ENCODE measurements at places on chromosomes 1 and 21.

- DNase-seq, result no peak
Observed at GRCh38 chr1:230144010-230144614, 77.1 kb downstream of the GALNT2 start.

DNA sequence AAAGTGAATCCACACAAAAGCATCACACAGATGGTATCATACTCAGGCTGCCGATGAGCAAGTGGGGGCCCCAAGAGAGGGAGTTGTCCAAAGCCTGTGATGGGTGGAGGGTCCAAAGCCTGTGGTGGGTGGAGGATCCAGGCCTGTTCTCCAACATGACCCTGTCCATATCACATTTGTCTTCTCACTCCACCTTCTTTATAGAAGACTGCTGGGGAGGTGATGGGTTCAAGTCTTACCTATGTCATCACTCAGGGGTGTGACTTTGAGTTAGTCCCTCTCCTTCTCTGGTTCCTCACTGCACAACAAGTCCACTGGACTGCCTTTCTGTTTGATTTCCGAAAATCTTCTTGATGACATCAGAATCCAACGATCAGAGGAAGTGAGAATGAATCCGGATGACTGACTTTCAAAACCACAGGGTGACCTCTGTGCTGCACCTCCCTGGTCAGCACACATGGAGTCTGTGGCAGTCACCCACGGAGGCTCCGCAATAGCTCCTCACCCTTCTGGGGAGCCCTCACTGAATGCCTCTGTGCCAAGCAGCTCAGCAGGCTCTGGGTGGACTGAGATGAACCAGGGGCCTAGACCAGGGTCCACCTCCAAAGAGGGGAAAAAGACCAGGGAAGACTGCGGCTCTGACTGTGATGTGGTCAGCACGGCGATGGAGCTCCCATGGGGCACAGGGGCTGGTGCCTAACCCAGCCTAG lies 166.8 kb downstream of the HIVEP3 start:
- DNase-seq, result no peak

DNA sequence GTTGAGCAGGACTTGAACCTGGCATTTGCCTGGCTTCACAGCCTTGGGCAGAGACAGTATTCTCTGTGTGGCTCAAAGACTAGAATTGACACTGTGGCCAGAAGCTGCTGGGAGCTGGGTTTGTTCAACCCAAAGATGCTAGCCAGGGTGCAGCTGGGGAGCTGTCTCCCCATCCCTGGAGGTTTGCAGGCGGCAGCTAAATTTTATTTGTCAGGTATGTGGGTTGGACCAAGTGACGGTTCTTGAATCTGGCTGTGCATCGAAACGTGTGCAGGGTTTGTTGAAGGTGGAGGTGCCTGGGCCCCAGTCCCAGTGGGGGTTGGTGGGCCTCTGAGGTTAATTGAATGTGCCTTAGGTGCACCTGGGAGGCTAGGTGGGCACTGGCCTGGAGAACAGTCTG lies 11.8 kb downstream of the WNT4 start:
- DNase-seq, result no peak

DNA sequence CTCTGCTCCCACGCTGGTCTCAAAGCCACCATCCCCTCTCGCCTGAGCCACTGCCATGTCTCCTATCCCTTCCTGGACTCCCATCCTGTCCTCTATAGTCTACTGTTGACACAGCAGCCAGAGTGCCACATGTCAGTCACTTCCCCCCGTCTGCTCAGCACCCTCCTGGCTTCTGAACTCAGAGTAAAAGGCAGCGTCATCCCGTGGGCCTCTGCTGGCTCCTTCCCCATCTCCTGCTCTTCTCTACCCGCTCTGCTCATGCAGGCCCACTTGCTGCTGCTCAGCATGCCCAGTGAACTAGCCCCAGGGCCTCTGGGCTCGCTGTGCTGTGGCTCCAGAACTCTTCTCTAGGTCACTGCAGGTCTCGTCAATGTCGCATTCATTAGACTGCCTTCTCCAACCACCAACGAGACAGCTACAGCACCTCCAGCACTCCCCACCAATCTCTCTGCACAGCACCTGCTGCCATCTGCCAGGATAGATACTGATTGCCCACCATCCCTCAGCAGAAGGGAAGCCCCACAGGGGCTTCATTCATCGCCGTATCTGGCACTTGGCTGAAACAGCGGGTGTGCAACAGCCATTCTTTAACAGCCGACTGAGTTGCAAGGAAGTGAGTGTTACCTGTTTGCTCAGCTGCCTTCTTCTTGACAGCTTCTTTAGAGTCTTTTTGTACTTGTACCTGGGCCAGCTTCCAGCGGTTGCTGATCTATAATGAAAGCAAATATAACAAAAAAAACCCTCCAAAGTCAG lies 11.8 kb upstream of the SRM start:
- no peak for DNase-seq

- DNase-seq, result no peak
Observed at GRCh38 chr1:65011983-65012382, 45.6 kb upstream of the JAK1 start.

DNA sequence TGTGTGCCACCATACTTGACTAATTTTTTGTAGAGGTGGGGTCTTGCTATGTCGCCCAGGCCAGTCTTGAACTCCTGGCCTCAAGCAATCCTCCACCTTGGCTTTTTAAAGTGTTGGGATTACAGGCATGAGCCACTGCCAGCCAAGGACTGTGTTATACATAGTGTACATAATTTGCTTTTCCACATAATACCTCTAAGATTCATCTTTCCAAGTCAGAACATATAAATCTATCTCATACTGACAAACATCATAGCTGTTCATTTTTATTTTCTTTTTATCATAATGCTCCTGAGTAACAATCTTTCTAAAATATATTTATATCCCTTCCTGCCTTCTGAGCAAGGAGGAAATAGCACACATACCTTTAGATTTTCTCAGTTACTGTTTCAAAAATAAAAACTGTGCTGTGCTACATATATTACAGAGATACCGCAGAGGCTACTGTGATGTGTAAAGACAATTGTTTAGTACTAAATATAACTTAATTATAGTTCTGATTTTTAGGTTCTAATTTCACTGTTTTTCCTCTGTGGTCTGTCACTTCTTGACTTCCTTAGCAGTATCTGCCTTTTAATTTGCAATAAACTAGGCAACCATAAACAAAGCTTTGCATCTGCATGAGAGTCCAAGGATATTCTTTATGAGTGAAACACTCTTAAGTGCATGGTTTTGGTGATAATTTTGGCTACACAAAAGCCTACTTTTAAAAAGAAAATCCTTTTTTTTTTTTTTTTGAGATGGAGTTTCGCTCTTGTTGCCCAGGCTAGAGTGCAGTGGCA lies 59.3 kb downstream of the EYA3 start:
- no peak for DNase-seq

GRCh38 chr1:16043950-16044349 lies 368 bp downstream of the CLCNKB start:
- no peak for DNase-seq

- DNase-seq, result no peak
Observed at GRCh38 chr1:158055854-158056253, 62.4 kb downstream of the KIRREL1 start.

GRCh38 chr1:205287767-205288559 lies 33.6 kb downstream of the NUAK2 start:
- no peak for DNase-seq

DNA sequence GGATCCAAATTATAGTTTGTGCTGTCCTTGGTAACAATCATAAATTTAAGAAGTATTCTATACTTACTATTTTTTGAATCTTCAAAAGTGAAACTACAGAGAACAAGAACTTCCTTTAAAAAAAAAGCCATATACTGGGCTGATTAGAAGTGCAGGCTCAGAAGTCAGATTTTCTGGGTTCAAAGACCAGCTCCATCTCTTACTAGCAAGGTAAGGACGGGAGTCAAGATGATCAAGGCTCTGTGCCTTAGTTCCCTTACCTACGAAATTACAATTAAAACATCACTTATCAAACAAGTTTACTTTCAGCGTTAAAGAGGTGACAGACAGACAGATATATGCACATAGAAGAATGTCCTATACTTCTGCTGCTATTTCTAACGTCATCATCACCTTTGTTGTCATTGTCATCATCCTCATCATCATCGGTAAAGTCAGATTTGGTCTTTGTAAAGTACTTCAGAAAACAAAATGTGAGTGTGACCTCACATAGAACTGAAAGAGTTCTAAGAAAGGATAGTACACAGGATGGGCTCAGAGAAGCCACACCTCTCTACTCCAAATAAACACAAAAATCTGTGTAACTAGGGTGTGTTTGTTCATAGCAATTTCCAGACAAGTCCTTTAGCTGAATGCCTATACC lies 178.7 kb downstream of the VAV3 start:
- no peak for DNase-seq

DNA sequence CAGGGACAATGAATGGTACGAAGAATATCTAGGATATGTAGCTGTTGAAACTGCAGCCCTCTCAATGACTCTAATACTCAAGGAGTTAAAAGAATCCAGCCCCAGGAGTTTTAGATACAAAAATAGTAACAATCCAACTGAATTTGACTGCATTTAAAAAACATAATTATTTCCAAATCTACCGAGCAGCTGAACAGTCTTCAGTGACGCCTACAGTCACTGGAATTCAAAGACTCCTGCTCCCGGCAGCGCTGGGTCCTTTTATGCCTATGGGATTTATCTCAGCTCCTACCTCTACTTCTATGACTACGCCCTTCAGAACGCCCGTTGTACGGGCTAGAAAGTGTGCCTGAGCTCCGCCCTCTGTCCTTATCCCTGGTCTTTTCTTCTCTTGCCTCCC lies 55.7 kb downstream of the WARS2 start:
- no peak for DNase-seq

DNA sequence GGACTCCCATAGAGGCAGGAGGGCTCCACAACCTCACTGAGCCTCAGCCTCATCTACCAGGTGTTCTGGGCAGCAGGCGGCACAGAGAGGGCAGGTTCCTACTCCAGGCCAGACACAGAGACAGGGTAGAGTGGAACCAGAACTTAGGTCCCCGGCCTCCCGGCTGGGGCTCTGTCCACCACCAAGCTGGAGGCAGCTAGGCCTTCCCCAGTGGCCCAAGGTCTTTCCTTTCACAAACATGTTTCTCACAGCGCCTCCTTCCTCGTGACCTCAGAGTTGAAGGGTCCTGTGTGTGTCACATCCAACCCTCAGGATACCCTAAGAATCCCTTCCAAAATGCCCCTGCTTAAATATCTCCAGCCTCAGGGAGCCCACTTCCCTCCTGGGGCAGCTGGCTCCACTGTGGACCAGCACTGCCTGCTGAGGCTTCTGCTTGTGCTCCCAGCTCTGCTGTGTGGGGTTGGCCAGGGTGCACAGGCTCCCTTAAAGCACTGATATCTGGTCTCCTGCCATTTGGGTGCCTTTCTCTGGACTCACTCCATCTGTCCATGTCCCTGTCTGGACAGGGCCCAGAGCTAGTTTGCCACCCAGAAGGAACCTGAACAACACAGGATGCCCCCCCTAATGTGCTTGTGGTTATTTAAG lies 33.2 kb upstream of the MAGOH start:
- DNase-seq, result no peak

- no peak for DNase-seq
Observed at GRCh38 chr1:181087400-181087901, 1.0 kb upstream of the IER5 start.

DNA sequence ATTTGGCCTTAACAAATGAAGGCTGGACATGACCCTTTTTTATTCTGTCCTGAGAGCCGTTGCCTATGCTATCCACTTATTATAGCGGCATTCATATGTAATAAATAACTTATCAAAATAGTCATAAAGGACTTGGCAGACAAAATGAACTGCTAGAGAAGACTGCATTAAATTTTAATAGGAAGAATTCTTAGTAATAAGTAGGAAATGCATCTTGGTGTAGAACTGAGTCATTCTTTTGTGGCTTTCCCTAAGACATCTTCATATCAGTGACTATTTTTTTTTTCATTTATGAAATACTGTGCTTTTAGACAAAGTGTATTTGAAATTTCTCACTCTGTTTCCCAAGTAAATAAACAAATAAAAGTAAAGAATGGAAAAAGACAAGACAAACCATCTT lies 45.6 kb downstream of the PBX1 start:
- no peak for DNase-seq

GRCh38 chr1:87939444-87939843 lies 610.8 kb downstream of the LMO4 start:
- no peak for DNase-seq

DNA sequence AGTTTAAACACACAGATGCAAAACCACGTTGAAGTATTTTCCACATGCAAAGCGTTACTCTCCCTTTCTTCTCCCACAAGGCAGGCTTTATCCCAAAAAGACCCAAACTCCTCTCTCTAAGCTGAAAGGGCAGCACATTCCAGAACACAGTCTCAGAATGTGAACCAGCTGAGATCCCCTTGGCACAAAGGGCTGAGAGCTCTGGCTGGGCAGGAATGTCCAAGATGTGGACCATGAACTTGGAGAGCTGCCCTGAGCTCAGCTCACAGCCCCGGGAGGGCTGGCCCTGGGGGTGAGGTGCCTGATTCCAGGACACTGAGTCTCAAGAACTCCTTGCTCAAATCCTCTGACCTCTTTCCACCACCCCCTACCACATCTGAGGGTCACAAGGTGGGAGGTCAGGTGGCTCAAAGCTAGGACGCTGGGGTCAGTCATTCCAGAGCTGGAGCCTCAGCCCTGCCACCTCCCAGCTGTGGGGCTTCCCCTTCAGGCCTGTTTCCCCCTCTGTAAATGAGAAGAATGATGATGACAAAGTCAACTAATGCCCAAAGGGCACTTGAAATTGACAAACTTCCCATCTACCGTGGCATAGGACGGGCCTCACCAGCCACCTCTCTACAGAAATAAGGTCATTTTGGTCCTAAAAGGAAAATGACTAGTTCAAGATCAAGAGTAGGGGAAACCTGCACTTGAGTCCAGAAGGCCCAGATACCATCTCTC lies 11.5 kb downstream of the ALDH4A1 start:
- DNase-seq, result no peak

- DNase-seq, result no peak
Observed at GRCh38 chr21:15614766-15615165, 115.0 kb upstream of the USP25 start.

DNA sequence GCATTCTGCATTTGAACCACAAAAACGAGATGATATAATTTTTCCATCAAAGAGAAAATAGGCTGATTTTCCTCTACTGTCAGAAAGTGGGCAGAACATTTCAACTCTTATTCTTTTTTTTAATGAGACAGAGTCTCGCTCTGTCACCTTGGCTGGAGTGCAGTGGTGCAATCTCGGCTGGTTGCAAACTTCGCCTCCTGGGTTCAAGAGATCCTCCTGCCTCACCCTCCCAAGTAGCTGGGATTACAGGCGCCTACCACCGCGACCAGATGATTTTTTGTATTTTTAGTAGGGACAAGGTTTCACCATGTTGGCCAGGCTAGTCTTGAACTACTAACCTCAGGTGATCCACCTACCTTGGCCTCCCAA lies 11.6 kb downstream of the DSTYK start:
- no peak for DNase-seq

DNA sequence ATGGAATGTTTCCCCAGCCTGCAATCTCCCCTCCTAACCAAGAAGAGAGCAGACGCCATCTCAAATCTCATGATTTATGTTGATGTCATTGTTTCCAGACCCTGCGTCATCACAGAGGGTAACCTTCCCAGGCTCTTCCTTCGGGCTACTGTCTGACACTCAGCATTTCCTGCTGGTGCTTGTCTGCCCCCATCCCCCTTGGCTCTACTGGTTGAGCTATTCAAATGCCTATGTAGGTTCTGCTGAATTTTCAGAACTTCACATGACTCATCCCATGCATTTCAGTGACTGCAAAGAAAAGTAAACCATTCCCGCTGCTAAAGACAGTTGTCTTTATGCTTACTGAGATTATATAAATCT lies 24.8 kb upstream of the ITPKB start:
- DNase-seq, result no peak

GRCh38 chr1:87888446-87888845 lies 559.8 kb downstream of the LMO4 start:
- no peak for DNase-seq

- DNase-seq, result no peak
Observed at GRCh38 chr1:44094047-44094446, 24.6 kb upstream of the KLF17 start.

- no peak for DNase-seq
Observed at GRCh38 chr1:29825941-29826415, 589.7 kb downstream of the PTPRU start.

All from NCI-H2227 treated with DMSO at 0.1 percent for 48 hours (cell line).